8988T (cell line): ENCODE measurements at places on chromosomes 7 and 10.

DNA sequence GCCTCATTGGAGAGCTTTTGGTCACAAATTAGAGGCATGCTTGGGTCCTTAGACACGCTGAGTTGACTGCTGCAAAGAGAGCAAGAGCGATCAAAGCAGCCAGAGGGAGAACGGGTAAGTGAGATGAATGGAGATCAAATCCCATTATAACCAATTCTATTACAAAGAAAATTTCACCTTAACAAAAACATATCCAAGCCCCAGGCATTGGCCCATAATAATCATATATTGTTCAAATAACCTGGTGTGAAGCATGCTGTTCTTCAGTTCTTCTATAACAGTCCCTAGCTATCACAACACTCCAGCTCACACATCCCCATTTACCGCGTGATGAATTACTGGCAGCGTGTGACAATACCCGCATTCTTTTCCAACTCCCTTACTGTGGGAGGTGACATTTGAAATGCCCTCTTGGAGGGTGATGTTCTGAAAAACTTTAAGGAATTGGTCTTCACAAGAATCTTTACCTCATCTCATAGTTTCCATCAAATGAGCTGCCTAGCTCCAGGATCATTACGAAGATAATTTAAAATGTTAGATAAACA is 156.1 kb upstream of the PLXNA4 start:
- no peak for DNase-seq

GRCh38 chr7:82821037-82821436 is 341.6 kb downstream of the PCLO start:
- no peak for DNase-seq

DNA sequence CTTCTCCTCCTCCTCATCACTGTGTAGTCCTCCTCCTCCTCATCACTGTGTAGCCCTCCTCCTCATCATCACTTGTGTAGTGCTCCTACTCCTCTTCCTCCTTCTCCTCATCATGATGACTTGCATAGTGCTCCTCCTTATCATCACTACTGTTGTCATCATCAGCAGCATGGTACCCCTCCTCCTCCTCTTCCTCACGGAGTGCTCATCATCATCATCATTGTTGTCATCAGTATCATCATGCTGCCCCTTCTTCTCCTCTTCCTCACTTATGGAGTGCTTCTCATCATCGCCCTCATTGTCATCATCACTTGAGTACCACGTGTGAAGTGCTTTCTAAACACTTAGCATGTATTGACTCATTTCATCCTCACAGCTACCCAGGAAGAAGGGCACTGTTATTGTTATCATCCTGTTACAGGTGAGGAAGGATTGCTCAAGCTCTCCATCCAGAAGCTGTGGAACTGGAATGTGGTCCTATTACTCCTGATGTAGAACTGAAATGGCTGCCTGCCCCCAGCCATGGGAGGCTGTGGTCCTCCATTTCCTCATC is 122.8 kb upstream of the SHH start:
- no peak for DNase-seq

GRCh38 chr7:69211739-69212138 is 386.5 kb upstream of the AUTS2 start:
- no peak for DNase-seq

DNA sequence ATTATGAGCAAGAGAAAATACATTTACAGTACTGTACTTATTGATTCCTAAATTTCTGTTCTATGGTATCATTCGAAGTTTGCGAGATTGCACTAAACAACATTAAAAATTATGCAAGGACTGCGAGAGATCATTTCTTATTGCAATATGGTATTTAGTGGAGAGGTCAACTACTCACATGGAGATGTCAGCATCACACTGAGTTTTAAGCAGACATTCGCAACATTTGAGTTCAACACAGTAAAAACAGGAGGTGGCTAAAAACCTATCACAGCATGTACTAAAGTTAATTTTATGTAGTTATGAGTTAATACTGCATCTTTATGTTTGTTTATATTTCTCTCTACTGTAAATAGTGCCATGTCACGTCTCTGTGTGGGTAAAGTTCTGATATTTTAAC is 53.5 kb downstream of the JMJD1C start:
- no peak for DNase-seq
